GM12878 (cell line): ENCODE measurements at places on chromosomes 5 and 9. TPM values are rescaled to one million over a fixed set of nuclear protein-coding genes. Genes with fewer than 3 reads are reported as not detected.

Gene SLC36A2
- total RNA-seq: not detected in 2 replicates

Gene TRIM7
- 0.38 and 0.96 TPM in 2 replicates for total RNA-seq

Gene FRRS1L
- total RNA-seq: not detected in 2 replicates

Gene PAPPA
- 0.03 and 0.08 TPM in 2 replicates for total RNA-seq

Gene MLANA
- not detected in 2 replicates for total RNA-seq

Gene IFNA21
- total RNA-seq: not detected in 2 replicates

Gene KCNIP1
- not detected in 2 replicates for total RNA-seq

Gene PDE6A
- total RNA-seq: not detected in 2 replicates

Gene IL13
- total RNA-seq: not detected in 2 replicates

Gene PCDHB4
- not detected in 2 replicates for total RNA-seq

Gene OR13J1
- total RNA-seq: not detected in 2 replicates

Gene ARL15
- 6.6 and 7.3 TPM in 2 replicates for total RNA-seq

Gene COL15A1
- total RNA-seq: 0.21 and 0.28 TPM in 2 replicates

Gene PLPPR1
- total RNA-seq: not detected in 2 replicates

Gene SLIT3
- 0.05 TPM in 1 of 2 replicates, not detected in the other for total RNA-seq

Gene STPG3
- total RNA-seq: not detected in 2 replicates

Gene SGCD
- not detected in 2 replicates for total RNA-seq

Gene PDCD1LG2
- 1.9 and 2.4 TPM in 2 replicates for total RNA-seq

Gene CDKN2A
- 28.0 and 30.6 TPM in 2 replicates for total RNA-seq

Gene AGXT2
- total RNA-seq: not detected in 2 replicates

Gene SPINK1
- 2.8 and 3.6 TPM in 2 replicates for total RNA-seq

Gene MCC
- total RNA-seq: 0.38 and 0.48 TPM in 2 replicates

Gene ACTL7B
- total RNA-seq: not detected in 2 replicates

Gene SETD9
- 8.0 and 8.7 TPM in 2 replicates for total RNA-seq
